ENCODE measurements at places on chromosomes 2 and 18.

DNA sequence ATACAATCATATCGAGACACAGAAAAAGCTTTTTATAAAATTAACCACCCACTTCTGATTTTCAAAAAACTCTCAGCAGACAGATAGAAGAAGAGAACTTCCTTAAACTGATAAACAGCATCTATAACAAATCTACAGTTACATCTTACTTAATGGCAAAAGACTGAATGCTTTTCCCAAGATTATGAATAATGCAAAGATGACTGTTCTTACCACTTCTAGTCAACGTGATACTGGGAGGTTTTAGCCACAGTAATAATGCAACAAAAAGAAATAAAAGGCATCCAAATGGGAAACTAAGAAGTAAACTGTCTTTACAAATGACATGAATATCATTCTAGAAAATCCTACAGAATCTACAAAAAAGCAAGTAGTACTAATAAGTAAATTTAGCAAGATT is 58.0 kb upstream of the TMEM247 start:
- DNase-seq, result no peak

DNA sequence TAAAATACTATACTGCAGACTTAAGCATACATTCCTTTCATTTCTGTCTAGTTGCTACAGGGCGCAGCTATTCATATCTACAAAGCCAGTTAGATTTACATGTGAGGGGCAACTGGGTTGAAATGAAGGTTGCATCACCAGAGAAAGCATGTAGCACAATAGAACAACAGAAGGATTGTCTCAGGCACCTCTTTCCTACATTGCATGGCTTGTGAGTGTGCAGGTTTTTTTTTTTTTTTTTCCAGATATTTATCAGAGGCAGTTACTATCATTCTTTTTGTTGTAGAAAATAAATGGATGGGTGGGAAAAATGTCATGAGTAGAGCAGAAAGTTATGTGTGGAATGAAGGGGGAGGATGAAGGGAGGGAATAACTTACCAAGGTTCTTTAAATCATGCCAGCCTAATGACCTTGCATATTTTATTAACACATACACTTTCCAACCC is 86.8 kb downstream of the ERBB4 start:
- DNase-seq, result no peak

GRCh38 chr2:182897137-182897536 is 30.7 kb upstream of the FRZB start:
- DNase-seq, result no peak

GRCh38 chr18:42201137-42201536 is 246.1 kb downstream of the PIK3C3 start:
- no peak for DNase-seq

DNA sequence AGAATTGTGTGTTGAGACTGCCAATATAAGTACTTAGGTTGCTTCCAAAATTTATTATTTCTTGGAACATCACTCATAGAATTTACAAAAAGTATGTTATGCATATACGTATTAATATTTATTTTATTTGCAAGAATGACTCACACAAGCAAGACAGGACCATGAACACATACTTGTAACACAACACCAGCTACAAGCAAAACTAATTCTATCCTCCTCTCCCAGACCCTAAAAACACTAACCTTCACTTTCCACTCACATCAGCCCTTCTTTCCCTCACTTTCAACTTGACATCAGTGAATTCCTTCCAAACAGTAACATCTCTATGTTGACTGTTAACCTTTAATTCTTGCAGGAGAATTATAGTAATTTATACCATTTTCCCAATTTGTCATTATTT is 24.3 kb downstream of the OSBPL1A start:
- DNase-seq, result no peak

DNA sequence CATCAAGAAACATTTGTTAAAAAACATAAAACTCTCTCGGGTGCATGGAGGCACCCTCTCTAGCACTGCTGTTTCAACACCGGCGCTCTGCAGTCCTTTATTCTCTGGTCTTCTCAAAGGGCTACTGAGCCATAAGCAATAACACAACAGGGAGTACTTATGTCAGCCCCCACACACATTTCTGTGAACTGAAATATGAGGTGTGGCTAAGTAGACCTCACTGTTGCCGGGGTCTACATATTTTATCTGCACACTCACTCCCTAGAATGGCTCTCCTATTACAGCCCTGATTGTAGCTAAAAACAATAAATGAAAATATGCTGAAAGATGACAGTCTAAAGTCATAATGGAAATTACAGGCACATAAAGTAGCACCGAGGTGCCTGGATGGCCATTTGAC is 235.1 kb downstream of the GRB14 start:
- no peak for DNase-seq

- no peak for DNase-seq
These were observed 552.4 kb upstream of the CDH2 start for GRCh38 chr18:28729321-28729720.

GRCh38 chr2:29074411-29074810 is at the start of gene PCARE:
Gene PCARE, minus strand, starts transcription at chr2:29074523. Its CDS starts 262 bp downstream, at chr2:29074261.
- DNase-seq, result no peak

DNA sequence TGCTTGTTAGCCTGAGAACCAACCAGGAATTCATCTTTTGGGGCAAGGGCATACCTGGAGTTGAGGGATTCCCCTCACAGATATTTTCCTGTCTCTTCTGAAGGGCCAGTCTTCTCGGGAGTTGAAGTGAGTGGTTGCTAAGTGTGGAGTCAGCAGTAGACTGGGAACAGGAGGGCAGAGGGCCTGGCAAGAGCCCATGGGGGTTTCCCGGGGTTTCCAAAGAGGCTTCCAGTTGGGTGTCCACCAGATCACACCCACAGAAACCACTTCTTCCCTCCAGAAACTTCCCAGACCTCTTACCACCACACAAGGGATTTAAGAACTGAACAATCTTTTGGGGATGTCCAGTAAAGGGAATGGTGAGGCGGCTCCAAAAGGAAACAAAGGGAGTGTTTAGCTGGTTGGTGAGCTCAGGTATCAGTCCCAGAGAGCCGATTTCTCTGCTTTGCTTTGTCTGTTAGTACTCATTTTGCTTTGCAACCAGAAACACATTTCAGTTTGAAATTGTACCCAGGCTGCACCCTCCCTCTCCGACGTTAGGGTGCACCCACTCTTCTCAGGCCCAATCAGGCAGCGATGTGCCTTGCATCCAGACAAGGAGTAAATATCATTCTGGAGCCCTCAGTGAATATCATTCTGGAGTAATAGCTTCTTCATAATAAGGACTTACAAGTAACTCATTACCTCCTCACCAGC is 47.5 kb upstream of the SPATS2L start:
- DNase-seq, result no peak

DNA sequence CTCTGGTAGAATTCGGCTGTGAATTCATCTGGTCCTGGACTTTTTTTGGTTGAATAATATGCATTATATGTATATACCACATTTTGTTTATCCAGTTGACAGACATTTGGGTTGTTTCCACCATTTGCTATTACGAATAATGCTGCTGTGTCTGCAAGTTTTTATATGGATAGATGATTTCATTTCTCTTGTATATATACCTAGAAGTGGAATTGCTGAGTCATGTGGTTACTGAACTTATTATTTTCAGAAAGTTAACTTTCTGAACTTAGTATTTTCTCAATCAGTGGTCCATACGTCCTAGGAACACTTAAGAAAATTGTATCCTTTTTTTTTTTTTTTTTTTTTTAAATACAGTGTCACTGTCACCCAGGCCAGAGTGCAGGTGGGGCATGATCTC is 63.3 kb downstream of the RIF1 start:
- DNase-seq, result no peak

DNA sequence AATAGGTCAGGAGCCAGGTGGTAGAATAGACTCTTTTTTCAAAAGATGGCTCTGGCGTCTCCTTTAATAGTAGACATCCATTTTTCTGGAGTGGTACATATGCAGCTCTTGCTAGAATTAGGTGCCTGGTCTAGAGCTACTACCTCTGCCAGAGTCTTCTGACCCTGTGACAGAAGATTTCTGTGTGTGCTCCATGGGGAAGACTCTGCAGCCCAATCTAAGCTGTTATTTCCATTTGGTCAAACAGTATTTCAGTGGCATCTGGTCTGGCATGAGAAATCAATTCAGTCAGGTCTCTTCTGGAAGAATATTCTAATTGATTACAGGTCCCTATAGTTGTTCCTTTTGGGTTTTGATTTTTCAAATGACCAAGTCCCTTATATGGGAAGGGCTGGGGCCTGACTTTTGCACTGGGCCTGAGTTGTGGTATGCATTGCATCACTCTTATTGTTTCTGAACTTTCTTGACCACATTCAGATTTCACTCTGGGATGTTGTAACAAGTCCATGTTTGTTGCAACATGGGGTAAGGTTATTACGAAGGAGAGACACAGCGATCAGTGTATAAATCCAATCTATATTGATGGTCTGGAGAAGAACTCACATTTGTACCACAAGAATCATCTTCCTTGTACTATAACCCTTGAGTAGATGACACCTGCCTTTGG is 12.1 kb downstream of the MXD1 start:
- no peak for DNase-seq

DNA sequence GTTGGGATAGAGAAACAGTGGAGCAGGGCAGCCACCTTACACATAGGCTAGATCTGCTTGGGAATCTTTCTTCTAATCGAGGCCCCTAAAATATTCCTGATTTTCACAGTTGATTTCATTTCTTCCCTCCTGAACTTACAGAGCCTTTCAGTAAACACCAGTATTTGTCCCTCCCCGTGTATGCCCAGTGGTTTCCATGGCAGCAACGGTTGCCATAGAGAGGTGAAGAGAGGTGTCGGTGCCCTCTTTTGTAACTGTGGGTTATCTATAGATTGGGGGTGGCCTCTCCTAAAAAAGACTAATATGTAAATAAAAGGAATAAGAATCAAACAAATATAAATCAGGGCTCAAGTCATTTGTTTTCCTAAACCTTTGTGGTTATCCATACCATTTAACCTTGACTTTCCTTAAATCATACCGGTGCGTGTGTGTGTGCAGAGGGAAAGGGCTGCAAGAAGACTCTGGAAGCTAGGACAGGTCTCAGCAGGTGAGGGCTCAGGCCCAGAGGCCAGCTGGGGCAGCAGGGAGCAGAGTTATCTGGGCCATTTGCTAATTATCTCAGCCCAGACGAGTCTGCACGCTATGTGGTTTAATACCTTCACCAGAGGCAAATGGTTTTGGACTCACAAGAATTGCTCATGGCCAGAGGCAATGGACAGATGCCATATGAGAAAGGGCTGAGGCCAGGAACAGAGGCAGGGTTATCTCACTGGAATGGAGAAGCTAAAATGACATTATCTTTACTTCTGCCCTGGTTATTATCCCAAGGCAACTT is 35.5 kb downstream of the LIPG start:
- no peak for DNase-seq

- no peak for DNase-seq
These were observed 465.1 kb upstream of the HNRNPA3 start for GRCh38 chr2:176747506-176747905.

GRCh38 chr2:120550893-120551446 is 184.7 kb upstream of the GLI2 start:
- DNase-seq, result no peak

DNA sequence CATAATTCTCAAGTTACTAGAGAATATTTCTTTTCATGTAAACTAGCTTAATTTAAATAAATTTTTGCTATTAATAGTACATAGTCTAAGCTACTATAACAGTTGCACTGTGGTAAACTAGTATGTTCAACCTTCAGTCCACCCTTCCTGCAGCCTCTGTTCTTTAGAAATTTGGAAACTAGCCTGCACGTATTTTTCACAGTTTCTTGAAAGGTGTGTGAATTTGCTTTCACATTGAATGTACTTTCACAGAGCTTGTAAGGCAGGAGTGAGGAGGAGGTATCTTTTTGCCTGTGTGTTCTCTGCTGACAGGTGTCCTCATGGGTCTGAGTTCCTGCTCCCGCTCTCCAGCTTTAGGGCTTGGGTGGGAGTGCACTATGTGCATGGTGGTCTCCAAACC is 117.5 kb downstream of the ATP9B start:
- DNase-seq, result no peak

DNA sequence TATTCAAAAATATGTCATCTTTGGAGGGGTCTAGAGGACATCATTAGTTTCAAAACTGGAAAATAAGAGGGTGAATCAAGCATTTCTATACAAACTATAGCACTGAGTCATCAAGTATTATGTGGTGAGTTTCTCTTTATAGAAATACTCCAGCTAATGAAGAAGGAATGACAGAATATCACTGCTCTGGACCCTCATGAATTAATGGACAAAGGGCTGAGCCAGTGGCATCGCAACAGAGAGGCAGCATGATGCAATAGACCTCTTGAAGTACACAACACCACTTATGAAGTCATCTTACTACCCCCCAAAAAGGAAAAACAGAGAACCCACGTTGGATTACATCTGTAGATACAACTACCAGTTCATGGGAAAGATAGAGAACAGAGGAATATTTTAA is 27.4 kb upstream of the EIF2AK3 start:
- no peak for DNase-seq

DNA sequence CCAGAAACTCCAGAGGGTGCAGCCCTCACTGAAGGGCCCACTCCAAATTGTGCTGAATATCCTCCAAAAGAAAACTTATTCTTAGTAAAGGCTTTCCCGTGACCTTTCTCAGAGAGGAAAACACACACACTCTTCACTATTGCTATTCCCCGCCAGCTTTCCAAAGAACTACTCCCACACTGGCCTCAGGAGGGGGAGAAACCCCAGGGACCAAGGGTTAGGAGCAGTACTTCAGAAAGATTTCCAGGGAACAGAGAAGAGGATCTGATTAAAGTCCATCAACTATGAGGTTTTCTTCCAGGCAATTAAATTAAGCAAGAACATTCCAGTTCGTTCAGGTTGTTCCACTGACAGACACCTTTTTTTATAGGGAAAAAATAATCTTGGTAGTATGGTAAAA is 150.2 kb downstream of the TTC32 start:
- no peak for DNase-seq

DNA sequence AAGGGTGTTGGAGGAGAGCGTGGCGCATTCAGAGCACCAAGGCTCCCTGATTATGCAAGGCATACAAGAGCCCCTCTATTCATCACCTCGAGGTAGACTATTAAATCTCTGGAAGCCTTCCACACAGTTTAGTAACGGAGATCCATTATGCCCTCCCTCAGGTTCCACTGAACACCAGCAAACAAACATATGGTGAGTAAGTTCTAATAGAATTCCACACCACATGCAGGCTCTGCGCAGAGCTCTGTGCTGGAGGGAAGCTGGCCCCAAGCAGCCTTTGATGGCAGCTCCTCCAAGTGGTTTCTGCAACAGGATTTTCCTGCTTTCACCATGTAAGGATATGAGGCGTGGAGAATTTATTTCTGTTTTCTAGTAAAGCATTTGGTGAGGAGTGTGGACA is 238.6 kb downstream of the C1D start:
- no peak for DNase-seq

DNA sequence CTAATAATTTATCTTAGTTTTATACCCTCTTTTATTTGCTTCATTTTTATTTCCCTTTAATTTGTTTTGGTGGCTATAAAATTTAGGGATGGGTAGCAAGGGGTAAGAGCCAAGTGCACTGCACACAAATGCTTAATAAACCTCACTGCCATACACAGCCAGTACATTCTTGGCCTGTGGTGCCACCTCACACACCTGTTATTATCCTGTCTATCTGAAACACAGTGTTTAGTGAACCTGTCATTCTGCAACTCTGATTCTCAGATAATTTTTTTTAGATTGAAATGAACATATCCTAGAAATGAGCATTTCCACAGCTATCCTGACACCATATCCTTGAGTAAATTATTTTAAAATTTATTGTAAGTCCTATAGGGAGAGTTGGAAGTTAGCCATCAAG is 807.5 kb downstream of the DCC start:
- DNase-seq, result no peak

- DNase-seq, result no peak
These were observed 11.7 kb downstream of the SGPP2 start for GRCh38 chr2:222436040-222436413.
